ENCODE measurements at places on chromosomes 4 and X.

DNA sequence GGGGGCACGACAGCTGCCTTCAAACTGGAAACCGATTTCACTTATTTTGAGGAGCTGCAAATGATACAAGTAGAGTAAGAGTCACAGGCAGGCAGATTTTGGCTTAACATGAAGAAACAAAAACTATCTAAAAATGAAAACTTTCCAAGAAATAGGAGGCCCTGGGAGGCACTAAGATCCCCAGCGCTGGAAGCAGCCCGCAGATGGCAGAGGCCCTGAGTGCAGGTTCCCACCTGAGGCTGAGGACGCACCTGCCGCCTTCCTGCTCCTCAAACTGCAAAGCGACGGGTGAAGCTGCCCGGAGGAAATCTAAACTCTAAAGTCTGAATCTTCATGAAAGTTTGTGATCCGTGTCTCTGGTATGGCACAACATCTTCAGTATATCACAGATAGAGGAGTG lies 138.7 kb downstream of the AFAP1 start:
- no peak for DNase-seq

GRCh38 chrX:153061732-153062131 lies 5.5 kb downstream of the PNMA3 start:
- DNase-seq: no peak

- no peak for DNase-seq
Observed at GRCh38 chr4:137502339-137503129, 29.8 kb downstream of the PCDH18 start.

- no peak for DNase-seq
Observed at GRCh38 chrX:11336201-11336600, 43.0 kb downstream of the AMELX start.

- no peak for DNase-seq
Observed at GRCh38 chrX:41335198-41335957, 1.4 kb downstream of the DDX3X start.

DNA sequence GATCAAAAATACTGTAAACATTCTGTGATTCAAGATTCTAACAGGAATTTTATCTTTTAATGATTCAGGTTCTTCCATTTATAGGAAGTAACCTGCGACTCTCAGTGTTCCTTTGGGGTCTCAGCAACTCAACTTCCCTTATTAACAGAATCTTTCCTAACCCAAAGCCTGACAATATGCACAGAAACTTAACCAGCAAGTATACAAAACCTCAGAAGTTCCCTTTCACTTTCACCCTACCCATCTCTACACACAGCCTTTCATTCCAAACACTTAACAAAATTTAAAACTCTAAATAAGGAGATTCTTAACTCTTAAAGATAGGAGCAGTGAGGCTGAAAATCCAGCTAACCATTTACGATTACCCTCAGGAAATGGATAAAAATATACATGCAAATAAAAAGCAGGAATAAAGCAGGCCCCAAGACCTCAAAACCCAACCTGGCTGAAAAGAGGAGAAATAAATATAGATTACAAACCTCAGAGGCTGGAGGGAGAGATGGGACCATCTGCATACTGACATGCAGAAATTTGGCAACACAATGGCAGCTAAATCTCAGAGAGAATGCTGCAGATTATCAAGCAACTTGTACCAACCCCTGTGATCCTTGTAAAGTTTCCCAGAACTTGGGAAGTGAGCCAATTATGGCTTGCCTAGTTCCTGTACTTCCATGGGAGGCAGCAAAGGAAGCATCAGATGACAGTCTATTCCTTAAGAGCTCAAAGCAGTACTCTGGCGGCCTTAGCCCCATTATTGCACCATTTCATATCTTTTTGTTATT lies 101.0 kb downstream of the ATP11C start:
- DNase-seq: no peak

- DNase-seq: no peak
Observed at GRCh38 chrX:119168104-119168503, 40.5 kb upstream of the KIAA1210 start.

DNA sequence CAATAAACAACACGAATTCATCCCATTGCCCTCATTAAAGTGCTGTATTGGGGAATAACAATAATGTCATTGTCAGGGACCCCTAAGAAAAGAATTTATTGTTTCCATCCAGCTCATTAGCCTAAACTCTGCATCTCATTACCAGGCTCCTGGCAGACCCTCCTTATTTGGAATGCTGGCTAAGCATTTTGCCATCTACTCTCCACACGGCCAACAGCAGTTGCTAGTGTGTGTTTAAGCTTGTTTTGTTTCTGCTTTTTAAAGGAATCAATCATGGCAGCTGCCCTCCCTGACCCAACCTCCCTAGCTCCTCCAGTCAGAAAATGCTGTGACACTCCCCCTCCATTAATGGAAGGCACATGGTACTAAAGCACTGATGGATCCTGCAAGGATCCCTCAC lies 43.5 kb downstream of the GATB start:
- DNase-seq: no peak

- DNase-seq: no peak
Observed at GRCh38 chr4:4918067-4918466, 58.6 kb downstream of the MSX1 start.

DNA sequence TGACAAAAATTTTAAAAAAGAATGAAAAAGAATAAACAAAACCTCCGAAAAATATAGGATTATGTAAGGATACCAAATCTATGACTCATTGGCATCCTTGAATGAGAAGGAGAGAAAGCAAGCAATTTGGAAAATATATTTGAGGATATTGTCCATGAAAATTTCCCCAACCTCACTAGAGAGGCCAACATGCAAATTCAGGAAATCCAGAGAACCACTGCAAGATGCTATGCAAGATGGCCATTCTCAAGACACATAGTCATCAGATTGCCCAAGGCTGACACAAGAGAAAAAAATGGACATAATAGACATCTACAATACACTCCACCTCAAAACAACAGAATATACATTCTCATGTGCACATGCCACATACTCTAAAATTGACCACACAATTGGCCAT lies 135.9 kb upstream of the SPANXB1 start:
- no peak for DNase-seq

- DNase-seq: no peak
Observed at GRCh38 chr4:129176864-129177263, 80.9 kb downstream of the C4orf33 start.

DNA sequence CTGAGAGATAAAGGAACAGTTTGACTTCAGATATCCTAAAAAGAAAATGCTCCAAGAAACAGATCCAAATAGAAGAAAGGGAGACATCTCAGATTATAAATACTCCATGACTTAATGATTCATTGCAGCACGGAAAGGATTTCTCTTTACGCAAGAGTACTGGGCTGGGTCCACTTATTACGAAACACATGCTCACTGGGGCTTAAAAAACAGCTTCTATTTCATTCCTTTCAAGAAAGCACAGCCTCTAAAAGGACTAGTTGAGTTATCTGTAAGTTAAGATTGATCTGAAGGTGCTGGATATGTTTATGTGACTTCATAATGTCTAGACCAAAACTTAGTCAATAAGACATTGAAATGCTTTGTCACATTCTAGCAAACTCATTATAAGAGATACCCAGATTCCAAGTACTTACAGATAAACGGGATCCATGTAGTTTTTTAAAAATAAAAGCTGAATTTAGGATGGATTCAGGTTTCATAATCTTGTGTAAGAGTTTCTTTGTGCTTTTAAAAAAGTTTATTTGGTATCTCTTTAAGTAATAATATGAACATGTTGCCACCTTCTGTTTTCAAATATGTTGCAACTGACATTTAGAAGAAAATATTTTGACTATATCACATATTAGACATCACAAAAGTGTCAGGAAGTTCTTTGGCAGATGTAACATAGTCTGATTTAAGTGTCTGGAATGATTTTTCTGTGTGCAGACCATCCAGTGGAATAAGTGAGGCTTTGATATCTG lies 109.5 kb upstream of the MYOZ2 start:
- DNase-seq: no peak

DNA sequence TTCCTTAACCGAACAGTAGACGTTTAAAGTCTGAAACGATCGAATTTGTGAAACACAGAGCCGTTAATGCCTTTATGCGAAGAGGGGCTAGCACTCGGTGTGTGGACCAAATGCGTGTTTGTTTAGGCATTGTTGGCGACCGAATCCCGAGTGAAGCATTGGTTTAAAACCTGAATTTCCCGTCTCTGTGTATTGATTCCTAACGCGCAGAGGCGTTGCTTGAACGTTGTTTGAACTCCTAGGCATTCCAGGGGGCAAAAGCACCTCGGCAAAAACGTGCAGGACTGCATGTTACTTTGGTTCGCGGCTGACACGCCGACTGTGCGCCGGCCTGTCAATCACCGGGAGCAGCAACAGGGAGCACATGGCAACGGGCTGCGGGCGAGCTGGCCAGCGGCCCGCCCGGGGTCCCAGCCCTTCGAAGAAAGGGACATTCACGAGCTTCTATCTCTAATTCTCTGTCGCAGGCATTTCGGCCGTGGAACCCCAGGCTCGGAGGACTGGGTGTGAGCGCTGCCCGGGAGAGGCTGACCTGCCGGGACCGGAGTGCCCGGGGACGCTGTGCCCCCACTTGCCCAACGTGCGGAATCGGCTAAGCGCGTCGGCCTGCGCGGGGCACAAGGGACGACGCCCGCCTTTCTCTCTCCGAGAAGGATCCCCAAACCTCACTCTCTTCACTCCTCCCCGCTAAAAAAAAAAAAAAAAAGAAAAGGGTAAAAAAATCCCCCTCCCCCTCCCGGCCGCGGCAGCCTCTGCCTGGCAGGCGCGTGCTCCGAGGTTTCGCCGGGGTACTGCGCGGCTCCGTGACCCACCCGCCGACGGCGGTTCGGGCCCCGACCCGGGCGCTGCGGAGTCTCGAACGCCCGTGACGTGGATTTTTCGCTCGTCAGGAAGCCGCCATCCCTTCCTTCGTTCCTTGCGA lies 810 bp downstream of the SPRY1 start:
- no peak for DNase-seq

- DNase-seq: no peak
Observed at GRCh38 chrX:40153345-40154249, 55.8 kb upstream of the BCOR start.

GRCh38 chr4:141132709-141133145 lies 542 bp downstream of the RNF150 start:
- DNase-seq: no peak

DNA sequence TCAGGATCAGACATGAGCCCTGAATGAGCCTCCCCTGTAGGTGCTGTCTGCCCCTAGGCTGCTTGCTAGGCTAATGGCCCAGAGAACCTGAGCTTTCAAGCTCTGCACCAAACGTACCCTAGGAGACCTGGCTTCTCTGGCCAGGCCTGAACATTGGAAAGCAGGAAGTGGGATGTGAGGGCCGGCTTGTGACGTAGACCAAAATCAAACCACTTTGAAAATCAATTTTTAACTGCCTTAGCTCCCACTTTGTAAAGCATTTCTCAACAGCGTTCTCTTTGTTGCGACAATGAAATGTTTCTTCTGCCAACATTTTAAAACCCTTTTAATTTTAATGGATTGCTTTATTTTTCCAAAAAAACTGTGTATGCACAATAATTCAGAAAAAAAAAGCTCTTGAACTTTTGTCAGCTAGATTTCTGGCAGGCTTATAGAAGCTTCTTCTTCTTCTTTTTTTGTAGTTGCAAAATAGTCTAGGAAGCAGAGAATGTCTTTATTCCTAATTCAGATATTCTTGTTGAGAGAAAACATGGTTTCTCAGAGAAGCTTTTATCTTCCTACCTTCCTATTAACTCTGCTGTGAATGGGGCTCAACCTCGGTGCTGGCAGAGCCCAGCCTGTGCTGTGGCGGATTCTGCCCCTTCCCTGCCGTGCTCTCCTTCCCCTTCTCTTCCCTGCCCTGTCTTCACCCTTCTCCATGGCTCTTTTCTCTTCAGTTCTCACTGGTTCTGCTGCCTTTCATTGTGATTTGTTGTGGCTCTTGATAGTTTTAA lies 145.2 kb upstream of the SFRP2 start:
- no peak for DNase-seq

- no peak for DNase-seq
Observed at GRCh38 chr4:152927737-152928136, 8.4 kb upstream of the FHDC1 start.

DNA sequence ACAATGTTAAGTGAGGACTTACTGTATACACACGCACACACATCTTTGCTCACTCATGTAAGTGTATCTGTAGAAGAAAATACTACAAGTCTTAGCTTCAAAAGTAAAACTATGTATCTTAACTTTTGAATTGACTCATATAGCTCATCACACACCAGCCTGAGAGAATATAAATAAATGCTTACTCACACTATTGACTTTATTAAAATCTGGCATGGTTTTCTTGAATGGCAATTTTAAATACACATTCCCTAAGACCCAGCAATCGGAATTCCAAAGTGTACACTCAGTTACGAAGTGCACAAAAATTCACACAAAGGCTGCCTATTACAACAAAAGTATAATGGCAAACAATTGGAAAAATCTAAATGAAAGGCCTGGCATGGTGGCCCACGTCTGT lies 2.0 kb downstream of the ERCC6L start:
- DNase-seq: no peak

DNA sequence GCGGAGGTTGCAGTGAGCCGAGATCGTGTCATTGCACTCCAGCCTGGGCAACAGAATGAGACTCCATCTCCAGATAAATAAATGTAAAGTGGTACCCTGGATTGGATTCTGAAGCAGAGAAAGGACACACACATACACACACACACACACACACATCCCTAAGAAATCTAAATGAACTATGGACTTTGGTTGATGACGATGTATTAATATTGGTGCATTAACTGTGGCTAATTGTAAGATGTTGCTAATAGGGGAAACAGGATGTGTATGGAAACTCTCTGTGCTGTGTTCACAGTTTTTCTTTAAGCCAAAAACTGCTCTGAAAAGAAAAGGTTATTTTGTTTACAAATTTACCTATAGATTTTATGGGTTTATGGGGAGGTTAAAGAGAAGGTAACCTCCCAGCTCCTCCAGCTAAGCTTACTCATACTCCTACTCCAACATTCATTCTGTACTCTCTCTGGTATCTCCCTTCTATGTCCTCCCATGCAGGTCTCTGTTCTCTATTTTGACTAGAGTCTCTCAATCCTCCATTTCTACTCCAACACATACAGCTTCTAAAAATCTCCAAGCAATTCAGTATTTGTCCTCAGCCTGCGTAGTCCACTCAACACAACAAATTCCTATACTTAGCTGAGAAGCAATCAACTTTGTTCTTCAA lies 46.5 kb upstream of the RELL1 start:
- DNase-seq: no peak

- no peak for DNase-seq
Observed at GRCh38 chr4:31054295-31054694, 334.1 kb downstream of the PCDH7 start.

- DNase-seq: no peak
Observed at GRCh38 chrX:153539171-153539978, 21.9 kb downstream of the ATP2B3 start.

- no peak for DNase-seq
Observed at GRCh38 chrX:154486396-154487207, at the start of gene UBL4A. UBL4A (minus strand) TSS chrX:154486615; CDS start chrX:154486584, 31 bp downstream.
